ENCODE measurements at places on chromosomes 12 and 14.

DNA sequence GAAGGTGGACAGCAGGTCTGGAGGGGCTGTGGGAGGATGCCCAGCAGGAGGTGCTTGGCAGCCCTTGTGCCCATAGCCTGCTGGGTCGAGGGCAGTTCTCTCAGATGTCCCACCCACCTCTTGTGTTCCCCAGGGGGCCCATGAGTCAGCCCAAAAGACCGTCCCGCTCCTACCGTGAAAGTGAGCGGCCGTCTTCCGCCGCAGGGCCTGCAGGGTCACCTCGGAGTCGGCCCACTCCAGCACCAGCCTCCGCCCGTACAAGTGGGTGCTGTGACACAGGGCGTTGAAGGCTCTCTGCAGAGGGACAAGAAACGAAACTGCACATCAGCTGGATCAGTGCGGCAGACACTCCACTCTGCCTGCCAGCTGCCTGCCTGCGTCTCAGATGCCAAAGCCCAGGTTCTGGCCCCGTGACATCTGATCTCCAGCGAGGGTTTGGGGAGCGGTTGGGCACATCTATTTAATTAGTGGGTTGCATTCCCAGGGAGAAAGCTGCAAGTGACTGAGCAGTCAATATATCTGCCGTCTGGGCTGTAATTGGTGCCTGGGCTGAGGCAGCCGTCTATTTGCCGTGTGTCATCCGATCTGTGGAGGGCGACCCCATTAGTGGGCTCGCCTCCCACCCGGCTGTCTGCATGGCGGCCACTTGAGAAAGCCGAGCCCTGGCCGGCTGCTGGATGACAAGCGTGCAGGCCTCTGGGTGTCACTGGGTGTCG, 121.5 kb downstream of the RBM19 start:
- no peak for DNase-seq

GRCh38 chr14:20799892-20800544, 2.6 kb downstream of the RNASE1 start:
- DNase-seq, result no peak

DNA sequence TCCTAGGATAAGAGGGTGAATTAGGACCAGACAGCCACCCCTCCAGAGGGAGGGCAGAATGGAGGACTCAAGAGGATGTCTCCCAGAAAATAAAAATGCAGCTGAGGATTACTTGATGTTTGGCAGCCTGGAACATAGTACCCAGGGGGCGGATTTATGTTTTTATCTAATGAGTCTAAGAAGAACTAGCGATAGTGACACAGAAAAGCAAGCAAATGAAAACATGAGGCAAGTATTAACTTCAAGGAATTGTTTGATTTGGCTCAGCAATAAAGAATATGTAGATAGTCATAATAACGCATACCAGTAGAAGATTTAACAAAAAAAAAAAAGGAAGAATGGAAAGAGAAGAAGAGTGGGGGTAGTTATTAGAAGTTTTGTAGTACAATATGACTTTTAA, 10.0 kb upstream of the SLC7A8 start:
- no peak for DNase-seq

- no peak for DNase-seq
Measured at GRCh38 chr14:69675877-69676416, 64.6 kb downstream of the SUSD6 start.

- DNase-seq, result no peak
Measured at GRCh38 chr12:102812344-102812743, 104.7 kb downstream of the PAH start.

Measured in occipital lobe (tissue), 3 donors.